T-cell (primary cell): ENCODE measurements at places on chromosomes 16 and 17. TPM values are rescaled to one million over a fixed set of nuclear protein-coding genes. Genes with fewer than 3 reads are reported as not detected.

TSPAN10 gene
- 0.61 TPM for total RNA-seq

PRKCB gene
- total RNA-seq, result 114 TPM

RSL1D1 gene
- total RNA-seq, result 205 TPM

PIK3R5 gene
- total RNA-seq, result 210 TPM

GRAP gene
- 77.7 TPM for total RNA-seq

KCNG4 gene
- not detected for total RNA-seq

GAS2L2 gene
- total RNA-seq, result 0.20 TPM

ASPA gene
- total RNA-seq, result not detected

ZNF469 gene
- total RNA-seq, result 1.7 TPM

NTN1 gene
- 0.15 TPM for total RNA-seq

KCNJ18 gene
- total RNA-seq, result not detected

PLXDC1 gene
- 74.9 TPM for total RNA-seq

MYH2 gene
- total RNA-seq, result not detected

SLC5A11 gene
- total RNA-seq, result 0.51 TPM

PDIA2 gene
- 0.53 TPM for total RNA-seq

SLFN12L gene
- total RNA-seq, result 98.4 TPM
